Right atrium auricular region (tissue), 2 donors: ENCODE measurements at places on chromosomes 4 and X.

- DNase-seq = no peak
These were observed 140.2 kb downstream of the STIM2 start for GRCh38 chr4:27000820-27001219.

DNA sequence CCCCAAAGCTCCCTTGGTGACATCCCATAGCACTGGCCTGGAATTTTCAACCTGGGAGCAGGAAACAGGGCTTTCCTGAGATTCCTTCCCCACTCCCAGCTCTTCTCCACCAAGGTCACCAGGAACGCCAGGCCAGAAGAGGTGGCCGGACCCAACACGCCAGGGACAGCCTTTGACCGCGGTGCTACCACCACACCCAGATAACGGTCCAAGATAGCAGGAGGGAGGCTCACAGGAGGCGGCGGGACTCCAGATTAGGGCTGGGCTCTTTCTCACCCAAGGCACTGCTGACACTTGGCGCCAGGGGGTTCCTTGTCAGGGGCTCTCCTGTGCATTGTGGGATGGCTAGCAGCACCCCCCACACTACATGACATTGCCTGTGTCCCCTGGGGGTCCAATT lies 22.9 kb downstream of the ZFYVE28 start:
- no peak for DNase-seq

GRCh38 chr4:7733801-7734650 lies 205.6 kb downstream of the AFAP1 start:
- no peak for DNase-seq

DNA sequence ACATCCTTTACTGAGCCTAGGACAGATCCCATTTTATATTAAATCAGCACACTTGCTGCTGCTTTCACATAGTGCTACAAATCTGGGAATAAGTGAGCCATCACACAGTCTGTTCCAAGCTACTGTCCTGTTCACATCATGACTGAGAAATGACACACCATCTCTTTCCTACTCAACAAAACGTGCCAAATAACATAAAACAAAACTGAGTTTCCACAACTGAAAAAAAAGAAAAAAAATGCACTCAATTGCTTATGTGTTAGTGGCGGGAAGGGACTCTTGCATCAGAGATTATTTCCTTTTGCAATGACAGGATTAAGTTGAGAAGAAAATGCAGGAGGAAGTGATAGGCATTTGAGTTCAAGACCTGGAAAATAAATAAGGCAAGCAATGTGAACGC lies 109.0 kb downstream of the SHROOM4 start:
- DNase-seq = no peak

- DNase-seq = no peak
These were observed 1.3 kb downstream of the NEUROG2 start for GRCh38 chr4:112514647-112515197.

- no peak for DNase-seq
These were observed 87.1 kb upstream of the FAM9C start for GRCh38 chrX:13131396-13132137.

GRCh38 chr4:30952526-30953219 lies 232.5 kb downstream of the PCDH7 start:
- no peak for DNase-seq

DNA sequence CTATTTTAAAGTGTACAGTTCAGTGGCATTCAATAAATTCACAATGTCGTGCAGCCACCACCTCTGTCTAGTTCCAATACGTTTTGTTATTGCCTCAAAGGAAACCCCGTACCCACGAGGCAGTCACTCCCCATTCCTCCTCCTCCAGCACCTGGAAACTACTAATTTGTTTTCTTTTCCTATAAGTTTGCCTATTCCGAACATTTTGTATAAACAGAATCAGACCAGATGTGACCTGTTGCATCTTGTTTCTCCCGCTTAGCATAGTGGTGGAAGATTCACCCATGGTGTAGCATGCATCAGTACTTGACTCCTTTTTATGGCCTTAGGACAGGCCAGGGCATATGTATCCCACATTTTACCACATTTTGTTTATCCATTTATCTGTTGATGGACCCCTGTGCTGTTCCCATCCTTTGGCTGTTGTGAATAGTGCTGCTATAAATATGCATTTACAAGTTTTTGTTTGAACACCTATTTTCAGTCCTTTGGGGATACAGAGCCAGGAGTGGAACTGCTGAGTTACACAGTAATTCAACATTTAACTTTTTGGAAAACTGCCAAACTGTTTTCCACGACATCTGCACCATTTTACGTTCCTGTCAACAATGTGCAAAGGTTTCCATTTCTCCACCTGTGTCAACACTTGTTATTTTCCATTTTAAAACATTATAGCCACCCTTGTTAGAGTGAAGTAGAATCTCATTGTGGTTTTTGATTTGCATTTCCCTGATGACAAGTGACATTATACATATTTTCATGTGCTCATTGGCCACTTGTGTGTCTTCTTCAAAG lies 57.8 kb upstream of the STX18 start:
- no peak for DNase-seq

GRCh38 chrX:38893441-38893840 lies 92.2 kb downstream of the MID1IP1 start:
- no peak for DNase-seq

DNA sequence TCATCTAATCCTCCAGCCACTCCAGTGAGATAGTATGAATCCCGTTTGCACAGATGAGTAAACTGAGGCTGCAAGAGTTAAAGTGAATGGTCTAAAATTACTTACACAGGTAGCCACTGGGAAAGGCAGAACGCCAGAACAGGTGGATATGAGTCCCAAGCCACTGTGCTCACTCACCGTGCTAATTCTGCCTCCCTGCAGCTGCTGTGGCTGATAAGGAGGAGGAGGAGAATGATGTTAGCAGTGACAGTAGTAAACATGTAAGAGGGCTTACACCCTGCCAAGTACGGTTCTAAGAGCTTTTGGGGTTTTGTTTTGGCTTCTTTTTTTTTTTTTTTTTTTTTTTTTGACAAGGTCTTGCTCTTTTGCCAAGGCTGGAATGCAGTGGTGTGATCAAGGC lies 90.5 kb upstream of the PRPS2 start:
- DNase-seq = no peak

- DNase-seq = no peak
These were observed 90.7 kb downstream of the NDST3 start for GRCh38 chr4:118124997-118125396.

DNA sequence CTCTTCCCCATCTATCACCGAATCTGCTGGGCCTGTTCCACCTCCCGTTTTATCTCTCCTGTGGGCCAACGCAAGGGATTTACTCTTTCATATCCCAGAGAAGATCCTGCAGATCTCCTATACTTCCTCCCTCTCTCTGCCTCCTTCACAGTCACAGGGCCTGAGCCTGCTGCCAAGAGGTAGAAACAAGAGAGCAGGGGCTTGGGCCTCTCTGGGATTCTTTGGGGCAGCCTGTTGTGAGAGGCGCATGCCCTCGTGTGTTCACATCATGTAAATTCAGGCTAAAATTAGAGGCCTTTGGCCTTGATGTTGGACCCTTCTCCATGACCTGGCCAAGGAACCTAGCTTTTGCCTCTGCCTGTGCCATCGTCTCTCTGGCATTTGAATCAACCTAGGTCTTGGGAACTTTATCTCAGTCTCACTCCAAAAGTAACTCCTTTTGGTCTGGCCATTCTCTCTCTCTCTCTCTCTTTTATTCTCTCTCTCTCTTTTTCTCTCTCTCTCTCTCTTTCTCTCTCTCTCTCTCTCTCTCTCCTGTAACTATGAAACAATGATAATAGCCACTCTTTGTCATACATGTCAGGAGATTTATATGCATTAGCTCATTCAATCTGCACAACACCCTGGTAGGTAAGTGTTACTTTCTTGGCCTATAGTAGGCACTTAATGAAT lies 20.0 kb upstream of the EFNB1 start:
- DNase-seq = no peak

- no peak for DNase-seq
These were observed 715.8 kb downstream of the CCSER1 start for GRCh38 chr4:90842960-90843359.
